Coronary artery (tissue), 2 donors: ENCODE measurements at places on chromosomes 1 and 21.

- DNase-seq = no peak
These were observed 110.9 kb downstream of the MRPS6 start for GRCh38 chr21:34184232-34184631.

DNA sequence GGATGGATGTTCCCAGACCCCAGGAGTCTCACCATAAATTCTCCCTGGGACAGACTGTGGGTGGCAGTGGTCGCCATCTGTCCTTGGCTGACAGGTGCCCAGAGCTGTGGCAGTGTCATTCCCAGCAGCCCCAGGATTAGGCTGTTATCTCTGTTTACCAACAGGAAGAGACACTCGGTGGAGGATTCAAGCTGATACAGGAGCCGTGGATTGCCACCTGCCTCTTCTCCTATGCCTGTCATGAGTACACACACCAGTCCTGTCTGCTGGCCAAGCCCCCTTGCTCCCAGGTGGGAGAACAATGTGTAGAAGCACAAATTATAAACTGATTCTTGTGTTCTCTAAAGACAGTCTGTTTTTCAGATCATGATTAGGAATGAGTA is 152.6 kb downstream of the ETS2 start:
- no peak for DNase-seq

DNA sequence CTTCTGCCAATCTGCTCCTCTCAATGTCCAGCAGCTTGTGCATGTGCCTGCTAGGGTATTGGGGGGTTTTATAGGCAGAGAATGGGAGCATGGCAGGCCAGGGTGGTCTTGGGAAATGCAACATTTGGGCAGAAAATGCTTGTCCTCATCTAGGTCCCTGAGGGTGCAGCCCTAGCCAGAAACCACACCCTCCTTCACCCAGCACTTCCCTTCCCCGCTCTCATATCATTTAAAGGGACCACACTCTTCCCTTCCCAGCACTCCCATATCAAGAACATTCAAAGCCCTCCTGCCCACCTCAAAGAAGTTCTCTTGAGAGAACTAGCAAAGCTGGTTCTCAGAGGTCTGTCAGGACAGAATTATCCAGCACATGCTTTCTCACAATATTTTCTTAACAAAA is 62.1 kb downstream of the HSD3B1 start:
- no peak for DNase-seq

DNA sequence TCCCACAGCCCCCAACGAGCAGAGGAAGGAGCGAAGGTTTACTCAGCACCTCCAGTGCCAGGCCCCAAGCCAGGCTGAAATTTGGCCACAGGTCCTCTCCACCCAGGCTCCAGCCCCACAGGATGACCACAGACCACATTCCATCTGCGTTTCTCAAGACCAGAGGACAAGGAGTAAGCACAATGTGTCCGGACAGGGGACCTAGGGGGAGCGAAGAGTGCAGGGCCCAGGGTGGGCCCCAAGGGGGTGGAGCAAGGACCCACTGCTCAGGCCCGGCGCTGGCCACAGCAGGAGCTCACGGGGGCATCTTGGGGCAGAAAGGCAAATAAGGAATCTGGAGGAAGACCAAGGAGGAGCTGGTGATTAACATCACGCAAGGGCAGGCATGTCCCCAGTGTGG is 100.5 kb downstream of the NPHP4 start:
- no peak for DNase-seq

DNA sequence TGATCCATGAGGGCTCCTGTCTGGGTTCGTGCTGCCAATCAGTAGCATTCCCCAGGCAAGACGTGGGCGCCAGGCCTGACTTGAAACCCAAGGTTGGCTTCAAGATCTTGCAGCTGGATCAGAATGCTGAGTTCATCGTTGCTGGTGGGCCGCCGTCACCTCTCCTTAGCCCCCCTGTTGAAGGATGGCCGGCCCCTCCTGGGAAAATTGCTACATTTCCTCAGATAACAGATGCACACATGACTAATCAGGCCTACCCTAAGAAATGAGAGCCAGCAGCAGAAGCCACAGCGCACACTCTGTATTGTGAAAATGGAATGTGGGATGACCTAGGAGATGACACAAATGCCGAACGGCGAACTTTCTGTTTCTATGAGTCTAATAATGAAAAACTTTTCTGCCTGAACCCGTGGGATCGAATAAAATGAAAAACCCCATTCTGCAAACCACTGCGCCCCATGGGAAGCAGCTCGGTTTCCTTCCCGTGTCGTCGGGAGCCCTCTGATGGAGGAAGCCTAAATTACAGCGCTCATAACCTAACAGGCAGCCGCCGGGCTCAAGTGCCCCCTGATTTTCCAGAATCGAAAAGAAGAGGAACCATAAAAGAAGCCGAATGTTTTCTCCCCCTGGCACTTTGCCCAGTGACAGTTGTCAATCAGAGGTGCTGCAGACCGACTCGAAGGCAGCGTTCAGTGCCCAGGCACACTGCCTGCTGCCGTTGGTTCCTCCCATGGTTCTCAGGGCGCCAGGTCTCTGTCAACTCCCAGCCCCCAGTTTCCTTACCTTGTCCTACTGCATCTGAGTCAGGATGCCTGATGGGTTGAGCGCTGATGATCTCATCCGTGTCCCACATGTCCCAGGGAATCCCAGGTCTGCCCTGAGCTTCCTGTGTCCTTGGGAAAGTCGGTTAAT is 38.2 kb upstream of the H6PD start:
- no peak for DNase-seq

GRCh38 chr1:180502361-180503279 is at the start of gene ACBD6:
Gene ACBD6, minus strand, starts transcription at chr1:180502577. Its CDS starts 311 bp downstream, at chr1:180502266.
- peak; percentile 88 for DNase-seq

GRCh38 chr1:155706139-155706538 is 17.2 kb downstream of the DAP3 start:
- DNase-seq = no peak
